ENCODE measurements at places on chromosomes 3 and 15. TPM values are rescaled to one million over a fixed set of nuclear protein-coding genes. Genes with fewer than 3 reads are reported as not detected.

CERS3 gene
- total RNA-seq, result not detected

WDR76 gene
- total RNA-seq, result 39.1 TPM

CILP gene
- total RNA-seq, result under 0.01 TPM

PRKAR2A gene
- total RNA-seq, result 48.3 TPM

ITIH1 gene
- total RNA-seq, result not detected

CCDC13 gene
- 0.77 TPM for total RNA-seq

ERC2 gene
- total RNA-seq, result not detected

AVEN gene
- 37.8 TPM for total RNA-seq

RPP25 gene
- 9.1 TPM for total RNA-seq

GRCh38 chr3:48219543-48219942, 3.8 kb upstream of the CAMP start:
- DNase-seq, result no peak

DNA sequence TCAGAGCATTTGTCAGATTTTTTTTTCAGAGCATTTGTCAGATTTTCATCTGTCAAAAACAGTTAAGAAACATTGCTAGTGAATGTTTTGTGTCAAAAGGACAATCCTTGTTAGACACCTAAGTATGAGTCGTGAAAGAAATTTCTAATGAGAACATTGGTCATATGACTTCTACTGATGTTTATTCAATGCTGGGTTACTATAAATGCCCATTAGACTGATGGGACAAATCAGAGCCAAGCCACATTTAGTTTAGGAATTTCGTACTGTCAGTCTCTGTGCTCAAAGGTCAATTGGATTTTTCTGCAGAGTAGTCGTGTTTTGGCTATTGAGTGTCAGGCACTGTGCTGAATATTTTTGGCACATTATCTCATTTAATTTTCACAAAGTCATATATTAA, 31.6 kb downstream of the TSC22D2 start:
- peak; percentile 46 for DNase-seq

- no peak for DNase-seq
Observed at GRCh38 chr15:95605098-95605497, 725.4 kb upstream of the NR2F2 start.

- DNase-seq, result no peak
Observed at GRCh38 chr15:69012761-69013364, 1.6 kb upstream of the NOX5 start.

- DNase-seq, result no peak
Observed at GRCh38 chr3:4292301-4292700, 10.9 kb upstream of the SETMAR start.

GRCh38 chr3:36957862-36958686, 13.2 kb upstream of the TRANK1 start:
- peak; percentile 49 for DNase-seq

DNA sequence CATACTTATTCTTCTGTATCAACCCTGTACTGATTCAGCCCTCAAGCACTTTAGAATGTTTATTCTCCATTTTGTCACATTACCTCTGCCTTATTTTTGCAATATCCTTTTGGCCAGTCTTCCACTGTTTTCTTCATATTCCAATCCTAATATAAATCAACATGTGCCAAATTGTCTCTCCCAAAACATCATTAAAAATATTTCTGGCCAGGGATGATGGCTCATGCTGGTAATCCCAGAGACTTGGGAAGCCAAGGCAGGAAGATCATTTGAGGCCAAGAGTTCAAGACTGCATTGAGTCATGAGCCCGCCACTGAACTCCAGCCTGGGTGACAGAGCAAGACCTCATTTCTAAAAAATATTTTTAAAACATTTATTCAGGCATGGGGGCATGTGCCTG, 641.4 kb upstream of the CBLB start:
- peak; percentile 17 for DNase-seq

DNA sequence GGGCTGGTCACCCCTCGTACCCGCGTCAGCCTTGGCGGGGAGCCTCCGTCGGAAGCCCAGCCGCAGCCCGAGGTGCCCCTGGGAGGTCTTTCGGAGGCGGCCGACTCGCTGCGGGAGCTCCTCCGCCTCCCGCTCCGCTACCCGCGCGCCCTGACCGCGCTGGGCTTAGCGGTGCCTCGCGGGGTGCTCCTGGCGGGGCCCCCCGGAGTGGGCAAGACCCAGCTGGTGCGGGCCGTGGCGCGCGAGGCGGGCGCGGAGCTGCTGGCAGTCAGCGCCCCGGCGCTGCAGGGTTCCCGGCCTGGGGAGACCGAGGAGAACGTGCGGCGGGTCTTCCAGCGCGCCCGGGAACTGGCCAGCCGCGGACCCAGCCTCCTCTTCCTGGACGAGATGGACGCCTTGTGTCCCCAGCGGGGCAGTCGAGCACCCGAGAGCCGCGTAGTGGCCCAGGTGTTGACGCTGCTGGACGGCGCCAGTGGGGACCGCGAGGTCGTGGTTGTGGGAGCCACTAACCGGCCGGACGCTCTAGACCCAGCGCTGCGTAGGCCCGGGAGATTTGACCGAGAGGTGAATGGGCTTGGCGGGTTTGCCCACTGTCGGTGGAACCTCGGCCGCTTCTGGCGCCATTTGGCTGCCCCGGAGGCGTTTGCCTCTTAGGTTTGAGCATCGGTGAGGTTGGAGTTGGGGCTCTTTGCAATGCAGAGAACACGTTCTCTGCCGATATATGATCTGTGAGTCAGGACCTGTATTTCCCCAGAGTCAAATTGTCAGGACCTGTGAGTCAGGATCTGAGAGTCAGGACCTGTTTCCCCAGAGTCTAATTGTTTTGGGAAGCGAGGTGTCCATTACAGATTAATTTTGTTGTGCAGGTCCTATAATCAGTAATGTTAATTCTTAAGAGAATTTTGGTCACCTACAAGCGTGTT, 24.9 kb upstream of the GATM start:
- peak; percentile 64 for DNase-seq

- peak; percentile 89 for DNase-seq
Observed at GRCh38 chr3:39260957-39261356, 18.9 kb downstream of the CX3CR1 start.

GRCh38 chr3:126431103-126431534, 36.4 kb downstream of the CFAP100 start:
- no peak for DNase-seq

GRCh38 chr3:158792709-158793108, 9.1 kb upstream of the MFSD1 start:
- peak; percentile 87 for DNase-seq

- no peak for DNase-seq
Observed at GRCh38 chr3:117885011-117885441, 1149.6 kb downstream of the IGSF11 start.

- no peak for DNase-seq
Observed at GRCh38 chr3:128301186-128302023, 148.1 kb downstream of the EEFSEC start.

GRCh38 chr3:107574650-107575049, 51.9 kb downstream of the BBX start:
- peak; percentile 49 for DNase-seq

DNA sequence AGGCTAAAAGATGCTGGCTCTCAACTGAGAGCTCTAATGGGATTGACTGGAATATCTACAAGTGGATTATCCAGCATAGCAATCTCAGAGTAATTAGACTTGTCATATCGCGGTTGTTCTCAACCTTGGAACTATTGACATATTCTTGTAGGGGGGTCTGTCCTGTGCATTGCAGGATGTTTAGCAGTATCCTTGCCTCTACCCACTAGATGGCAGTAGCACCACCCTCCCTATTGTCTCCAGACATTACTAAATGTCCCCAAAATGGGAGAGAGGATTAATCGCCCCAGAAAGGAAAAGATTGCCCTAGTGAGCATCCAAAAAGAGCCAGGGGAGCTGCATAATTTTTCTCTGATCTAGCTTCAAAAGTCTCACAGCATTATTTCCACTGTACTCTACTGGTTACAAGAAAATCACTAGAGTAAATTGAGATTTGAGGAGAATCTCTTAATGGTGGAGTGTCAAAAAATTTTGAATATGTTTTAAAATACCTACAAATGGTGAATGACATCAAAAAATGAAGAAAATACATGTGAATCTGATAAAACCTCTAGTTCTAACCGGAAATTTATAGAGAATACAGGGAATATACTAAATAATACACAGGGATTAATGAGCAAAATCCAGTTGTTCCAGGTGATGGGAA, 388.2 kb upstream of the AGTR1 start:
- peak; percentile 69 for DNase-seq

DNA sequence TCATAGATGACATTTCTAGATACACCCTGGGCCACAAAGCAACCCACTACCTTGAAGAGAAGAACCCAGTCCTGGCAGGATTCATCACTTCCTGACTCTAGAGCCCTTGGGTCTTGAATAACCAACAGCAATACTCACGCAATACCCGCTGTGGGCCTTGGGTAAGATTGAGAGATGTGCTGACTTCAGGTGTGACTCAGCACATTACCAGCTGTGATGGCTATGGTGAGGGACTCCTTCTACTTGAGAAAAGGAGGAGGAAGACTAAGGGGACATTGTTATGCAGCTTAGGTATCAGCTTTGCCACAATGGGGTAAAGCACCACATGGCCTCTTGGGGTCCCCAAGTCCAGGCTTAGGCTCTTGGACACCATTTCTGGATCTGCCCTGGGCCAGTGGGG, 14.9 kb downstream of the C3orf33 start:
- DNase-seq, result peak; percentile 28

GRCh38 chr15:93358166-93359059, 269.4 kb upstream of the RGMA start:
- DNase-seq, result no peak

GRCh38 chr15:45187894-45188830, at the start of gene SHF:
Gene SHF, minus strand, starts transcription at chr15:45187966. Its CDS starts 15 bp downstream, at chr15:45187951.
- DNase-seq, result no peak

DNA sequence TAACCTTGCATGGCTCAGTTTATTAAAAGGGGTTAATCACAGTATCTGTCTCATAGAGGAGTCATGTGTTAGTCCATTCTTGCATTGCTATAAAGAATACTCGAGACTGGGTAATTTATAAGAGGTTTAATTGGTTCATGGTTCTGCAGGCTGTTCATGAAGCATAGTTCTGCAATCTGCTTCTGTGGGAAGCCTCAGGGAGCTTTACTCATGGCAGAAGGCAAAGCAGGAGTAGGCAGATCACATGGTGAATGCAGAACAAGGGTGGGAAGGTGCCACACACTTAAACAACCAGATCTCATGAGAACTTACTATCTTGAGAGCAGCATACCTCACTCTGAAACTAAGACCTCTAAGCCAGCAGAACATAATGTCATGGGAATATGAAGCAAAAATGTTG, 42.2 kb upstream of the PTX3 start:
- no peak for DNase-seq

GRCh38 chr3:72957297-72957696, 39.3 kb upstream of the PPP4R2 start:
- no peak for DNase-seq

DNA sequence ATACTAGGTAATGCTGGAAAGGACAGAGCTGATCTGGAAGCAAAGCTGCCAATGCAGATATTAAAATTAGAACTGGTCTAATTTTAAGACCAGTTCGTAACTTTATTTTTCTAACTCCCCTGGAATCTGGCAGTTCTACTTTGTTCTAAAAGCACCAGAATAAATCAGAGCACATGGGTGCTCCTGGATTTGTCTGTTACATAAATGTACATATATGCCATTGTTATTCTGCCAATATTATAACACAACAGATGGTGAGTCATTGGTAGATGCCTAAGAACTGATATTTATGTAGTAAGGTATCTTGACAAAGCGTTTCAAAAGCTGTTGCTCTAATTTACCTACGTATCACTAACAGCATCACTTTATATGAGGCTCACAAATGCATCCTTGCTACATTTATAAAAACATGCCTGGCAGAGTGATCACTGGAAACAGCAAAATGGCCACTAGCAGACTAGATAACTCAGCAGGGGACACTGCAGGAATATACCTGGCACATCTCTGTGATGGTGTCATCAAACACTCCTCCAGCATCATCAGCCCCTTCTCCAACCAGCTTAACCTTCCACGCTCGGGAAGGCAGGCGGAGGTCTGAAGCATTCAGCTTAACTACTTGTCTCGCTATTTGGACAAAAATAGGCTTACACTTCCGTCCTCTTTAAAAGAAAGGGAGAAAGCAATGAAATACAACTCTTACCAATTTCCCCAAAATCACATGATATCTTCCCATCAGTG, 26.2 kb downstream of the FBXL22 start:
- DNase-seq, result no peak

DNA sequence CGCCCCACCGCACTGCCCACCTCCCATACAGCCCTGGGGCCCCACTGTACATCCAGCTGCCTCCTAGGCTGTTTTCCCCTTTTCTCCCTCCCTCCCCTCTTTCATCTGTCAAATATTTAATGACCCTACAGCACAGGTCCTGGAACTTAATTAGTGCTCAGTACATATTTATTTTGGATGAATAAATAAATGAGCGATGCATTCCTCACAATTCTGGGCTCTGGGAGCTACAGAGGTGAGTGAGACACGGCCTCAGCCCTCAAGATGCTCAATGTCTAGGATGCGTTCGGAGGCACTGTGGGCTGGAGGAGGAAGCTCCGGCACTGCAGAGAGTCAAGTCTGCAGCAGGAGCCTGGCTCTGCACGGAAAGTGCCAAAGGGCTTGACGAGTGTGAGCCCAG, 175.0 kb downstream of the FAM43A start:
- no peak for DNase-seq

- no peak for DNase-seq
Observed at GRCh38 chr3:177598097-177598833, 401.0 kb upstream of the TBL1XR1 start.

- no peak for DNase-seq
Observed at GRCh38 chr3:191434024-191434423, 26.9 kb upstream of the PYDC2 start.

- no peak for DNase-seq
Observed at GRCh38 chr3:55658270-55658669, 171.2 kb upstream of the WNT5A start.

- peak; percentile 37 for DNase-seq
Observed at GRCh38 chr15:39365873-39366272, 215.0 kb upstream of the THBS1 start.

DNA sequence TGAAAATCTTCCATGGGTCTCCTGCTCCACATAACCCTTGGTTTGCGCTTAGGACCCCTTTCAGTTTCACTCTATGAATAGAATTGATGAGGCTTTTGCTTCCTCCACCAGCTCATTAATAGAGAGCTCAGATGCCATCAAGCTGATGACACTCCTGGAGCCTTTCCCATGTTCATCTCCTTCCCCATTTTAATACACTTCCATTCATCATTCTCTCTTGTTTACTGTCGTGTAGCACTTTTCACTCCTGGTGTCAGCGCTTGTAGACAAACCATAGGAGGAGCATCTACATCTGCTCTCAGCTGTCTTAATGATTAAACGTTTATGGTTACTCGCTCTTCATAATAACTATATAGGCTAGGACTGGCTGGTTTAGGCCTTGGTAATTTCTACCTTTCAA, 363.5 kb downstream of the EPHB1 start:
- no peak for DNase-seq
